Lower leg skin (tissue), 4 donors: ENCODE measurements at places on chromosomes 5 and 9.

GRCh38 chr5:152358861-152359568 lies 46.1 kb downstream of the NMUR2 start:
- no peak for DNase-seq

GRCh38 chr5:136021016-136021405 lies 7.8 kb upstream of the TGFBI start:
- no peak for DNase-seq

- DNase-seq: no peak
Observed at GRCh38 chr5:150694612-150695011, 6.2 kb downstream of the RBM22 start.

DNA sequence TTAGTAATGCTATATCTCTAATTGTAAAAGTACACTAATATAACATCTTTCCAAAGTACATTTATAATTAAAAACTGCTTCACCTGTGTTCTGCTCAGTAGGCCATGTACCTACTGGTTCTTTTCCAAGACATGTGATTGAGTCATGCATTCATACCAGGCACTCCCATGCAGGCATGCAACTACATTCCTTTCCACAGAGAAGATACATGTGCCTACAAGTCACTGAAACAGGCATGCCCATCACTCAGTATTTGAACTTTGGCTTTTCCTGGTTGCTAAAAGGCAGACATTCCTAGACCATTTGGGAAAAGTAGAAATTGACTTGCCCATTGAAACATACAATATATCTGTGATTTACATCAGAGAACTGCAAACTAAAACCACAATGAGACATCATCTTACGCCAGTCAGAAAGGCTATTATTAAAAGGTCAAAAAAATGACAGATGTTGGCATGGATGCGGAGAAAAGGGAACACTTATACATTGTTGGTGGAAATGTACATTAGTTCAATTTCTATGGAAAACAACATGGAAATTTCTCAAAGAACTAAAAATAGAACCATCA lies 148.3 kb upstream of the MOCS2 start:
- DNase-seq: no peak

GRCh38 chr9:136007934-136008692 lies 46.9 kb upstream of the UBAC1 start:
- no peak for DNase-seq

GRCh38 chr9:34475097-34475496 lies 16.5 kb downstream of the DNAI1 start:
- DNase-seq: peak; percentile 1

DNA sequence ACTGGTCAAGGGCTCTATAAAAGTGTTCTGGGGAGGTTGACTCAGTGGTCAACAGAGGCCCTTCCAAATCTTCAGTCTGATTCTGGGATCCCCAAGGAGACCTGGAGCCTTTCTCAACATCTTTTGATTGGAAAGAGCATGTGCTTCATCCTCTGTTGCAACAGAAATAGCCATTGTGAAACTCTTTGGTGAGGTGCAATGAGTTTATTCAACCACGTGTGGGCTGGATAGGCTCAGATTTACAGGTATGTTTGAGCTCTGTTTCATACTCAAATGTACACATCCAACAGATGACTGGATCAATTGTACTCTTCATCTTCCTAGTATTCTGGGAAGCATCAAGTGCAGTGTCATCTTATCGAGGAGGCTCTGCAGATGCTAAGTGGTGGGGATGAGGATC lies 60.5 kb downstream of the CTSL start:
- no peak for DNase-seq

DNA sequence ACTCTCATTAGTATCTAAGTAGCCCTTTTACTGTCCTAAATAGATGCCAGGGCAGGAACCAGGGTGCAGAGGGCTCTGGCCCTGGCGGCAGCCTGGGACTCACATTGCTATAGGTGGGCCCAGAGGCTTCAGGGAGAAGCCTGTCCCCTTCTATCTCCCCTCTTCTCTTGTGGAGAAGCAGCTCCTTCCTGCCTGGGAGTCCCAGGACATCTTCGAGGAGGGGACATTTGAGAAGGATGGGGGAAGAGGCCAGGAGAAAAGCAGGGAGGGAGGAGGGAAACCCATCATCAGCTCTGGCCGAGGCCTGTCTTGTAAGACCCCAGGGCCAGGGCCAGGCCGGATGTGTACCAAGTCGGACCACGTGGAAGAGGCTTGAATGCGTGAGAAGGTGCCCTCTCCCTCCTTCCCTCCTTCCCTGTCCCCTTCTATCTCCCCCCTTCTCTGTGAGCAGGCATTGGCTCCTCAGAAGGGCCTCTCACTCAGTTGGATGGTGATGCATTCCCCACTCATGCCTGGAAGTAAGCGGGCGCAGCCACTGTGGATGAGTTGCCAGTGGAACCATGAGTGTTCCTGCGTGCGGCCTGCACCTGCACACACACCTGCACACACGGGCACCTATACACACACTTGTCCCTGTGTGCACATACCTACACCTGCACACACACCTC lies 20.7 kb upstream of the LPCAT1 start:
- DNase-seq: no peak

- DNase-seq: peak; percentile 3
Observed at GRCh38 chr5:172527559-172527958, 73.2 kb upstream of the SH3PXD2B start.

DNA sequence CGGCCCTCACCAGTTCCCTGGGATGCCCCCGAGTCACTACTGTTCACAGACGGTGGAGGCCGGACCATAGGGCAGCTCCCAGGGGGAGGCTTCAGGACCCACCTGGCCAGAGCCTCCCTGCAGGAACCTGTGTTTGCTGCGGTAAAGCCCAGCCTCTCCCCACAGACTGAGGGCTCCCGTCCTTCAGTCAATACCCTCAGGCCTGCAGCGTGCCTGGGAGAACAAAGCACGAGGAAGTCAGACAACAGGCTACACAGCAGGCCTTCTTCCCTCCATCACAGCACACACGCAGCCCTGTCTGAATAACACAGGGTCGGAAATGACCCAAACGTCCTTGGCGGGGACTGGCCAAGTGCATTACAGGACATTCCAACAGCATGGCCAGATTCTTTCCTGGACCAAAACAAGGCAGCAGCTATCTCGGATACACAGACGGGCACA lies 34.4 kb downstream of the COL23A1 start:
- DNase-seq: no peak

GRCh38 chr5:56264417-56265025 lies 31.4 kb upstream of the ANKRD55 start:
- DNase-seq: no peak

GRCh38 chr9:14864309-14864708 lies 45.9 kb downstream of the FREM1 start:
- no peak for DNase-seq

- no peak for DNase-seq
Observed at GRCh38 chr5:150129454-150129812, 26.2 kb downstream of the PDGFRB start.

DNA sequence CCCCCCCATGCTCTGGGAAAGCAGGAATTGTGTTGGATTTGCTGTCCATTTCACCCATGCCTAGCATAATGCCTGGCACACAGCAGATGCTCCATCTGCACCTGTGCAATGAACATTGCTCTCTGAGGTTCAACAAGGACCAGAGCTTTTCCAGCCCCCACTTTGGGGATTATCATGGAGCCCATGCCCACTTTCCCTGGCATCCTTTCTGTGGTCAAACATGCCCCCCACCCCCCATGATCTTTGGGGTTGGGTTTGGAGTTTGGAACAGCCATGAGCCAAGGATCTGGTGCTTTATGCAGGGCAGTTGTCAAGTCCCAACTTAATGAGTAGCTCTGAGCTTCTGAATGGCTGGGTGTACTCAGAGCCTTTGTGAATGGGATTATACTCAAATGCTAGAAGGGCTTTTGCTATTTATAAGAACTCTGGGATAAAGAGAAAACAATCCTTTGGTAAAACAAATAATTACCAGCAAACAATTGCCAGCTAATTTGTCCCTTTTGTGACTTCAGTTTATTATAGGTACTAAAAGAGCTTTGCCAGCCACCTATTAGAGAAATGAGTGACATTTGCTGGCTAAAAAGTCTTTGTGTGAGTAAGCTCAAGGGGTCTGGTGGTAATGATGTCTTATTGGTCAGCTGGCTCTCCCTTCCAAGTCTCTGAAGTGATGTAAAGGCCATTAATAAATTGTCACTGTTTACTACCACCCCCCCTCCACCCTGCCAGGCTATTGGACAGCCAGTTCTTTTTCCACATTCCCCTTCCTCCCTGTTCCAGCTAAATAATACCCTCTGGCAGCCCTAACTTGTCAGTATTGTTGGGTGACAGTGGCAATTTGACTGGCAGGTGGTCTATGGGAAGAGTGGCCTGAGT lies 182.3 kb downstream of the MACROH2A1 start:
- DNase-seq: peak; percentile 8

DNA sequence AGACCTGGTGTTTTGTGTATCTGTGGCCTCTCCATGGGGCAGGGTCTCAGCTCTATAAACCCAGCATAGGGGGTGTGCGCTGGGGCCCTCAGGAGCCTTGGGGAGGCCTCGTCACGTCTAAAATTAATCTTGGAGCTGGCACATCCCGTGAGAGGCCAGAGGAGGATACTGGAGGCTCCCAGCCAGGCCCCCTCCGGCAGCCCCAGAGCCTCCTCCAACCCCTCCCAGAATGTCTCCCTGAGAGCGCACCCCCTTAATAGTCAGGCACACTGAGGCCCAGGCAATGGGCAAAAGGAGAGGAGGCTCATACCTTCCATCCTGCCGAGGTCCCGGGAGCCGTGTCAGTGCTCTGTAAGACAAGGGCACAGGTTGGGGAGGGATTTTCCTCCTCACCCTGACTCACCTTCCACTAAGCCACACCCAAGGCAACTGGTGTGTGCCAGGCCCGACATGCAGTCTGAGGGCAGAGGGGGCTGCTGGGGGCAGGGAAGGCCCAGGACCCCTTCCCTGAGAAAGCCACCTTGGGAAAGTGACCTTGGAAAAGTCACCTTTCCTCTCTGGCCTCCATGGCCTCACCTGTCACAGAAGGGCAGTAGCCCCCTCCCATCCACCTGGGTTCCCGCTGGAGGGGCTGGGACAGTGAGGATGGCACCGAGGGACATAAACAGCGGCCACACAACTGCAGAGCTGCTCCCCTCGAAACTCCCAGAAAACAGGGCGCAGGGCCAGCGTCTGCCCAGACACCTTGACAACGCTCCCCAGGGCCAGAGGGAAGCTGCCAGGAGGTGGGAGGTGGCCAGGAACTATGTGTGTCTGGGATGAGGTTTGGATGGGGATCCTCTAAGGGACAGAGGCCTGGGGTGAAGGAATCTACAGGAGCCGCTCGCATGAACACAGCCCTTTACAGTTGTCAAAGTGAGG lies 2.9 kb downstream of the AK1 start:
- no peak for DNase-seq

GRCh38 chr9:102479191-102479590 lies 515.9 kb upstream of the CYLC2 start:
- DNase-seq: no peak

DNA sequence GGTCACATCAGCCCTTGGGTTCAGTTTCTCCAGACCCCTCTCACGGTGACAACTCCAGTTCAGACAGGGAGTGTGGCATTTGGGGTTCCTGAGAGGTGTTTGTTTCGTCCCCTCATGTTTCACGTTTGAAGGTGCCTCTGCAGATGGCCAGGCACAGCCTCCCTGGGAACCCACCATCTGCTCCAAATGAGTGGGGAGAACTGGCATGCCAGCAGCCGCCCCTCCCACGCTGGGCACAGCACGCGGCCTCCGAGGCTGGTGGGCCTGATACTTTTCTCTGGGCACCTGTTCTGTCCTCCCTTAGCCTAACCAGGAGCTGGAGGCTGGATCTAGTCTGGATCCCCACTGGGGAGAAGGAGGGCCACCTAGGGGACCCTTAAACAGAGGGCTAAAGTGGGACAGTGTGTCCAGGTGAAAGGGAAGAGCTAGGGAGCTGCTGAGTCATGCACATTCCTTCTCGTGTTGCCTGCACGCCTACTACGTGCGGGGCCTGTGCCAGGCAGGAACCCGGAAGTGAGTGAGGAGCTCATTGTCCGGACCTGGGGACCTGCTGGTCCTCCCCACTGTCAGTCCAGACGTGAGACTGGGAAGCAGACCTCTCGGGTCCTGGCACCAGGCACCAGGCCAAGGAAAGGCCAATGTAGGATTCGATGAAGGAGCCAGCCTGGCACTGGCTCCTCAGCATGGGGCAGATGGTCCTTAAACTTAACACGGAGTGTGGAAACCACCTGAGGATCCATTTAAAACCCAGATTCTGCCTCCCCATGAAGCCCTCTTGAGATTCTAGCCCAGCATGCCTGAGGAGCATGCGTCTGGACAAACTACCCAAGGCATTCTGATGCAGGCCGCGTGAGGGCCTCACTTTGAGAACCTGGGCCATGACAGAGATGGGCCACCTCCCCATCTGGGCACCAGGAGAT lies 11.7 kb downstream of the DNM1 start:
- no peak for DNase-seq

DNA sequence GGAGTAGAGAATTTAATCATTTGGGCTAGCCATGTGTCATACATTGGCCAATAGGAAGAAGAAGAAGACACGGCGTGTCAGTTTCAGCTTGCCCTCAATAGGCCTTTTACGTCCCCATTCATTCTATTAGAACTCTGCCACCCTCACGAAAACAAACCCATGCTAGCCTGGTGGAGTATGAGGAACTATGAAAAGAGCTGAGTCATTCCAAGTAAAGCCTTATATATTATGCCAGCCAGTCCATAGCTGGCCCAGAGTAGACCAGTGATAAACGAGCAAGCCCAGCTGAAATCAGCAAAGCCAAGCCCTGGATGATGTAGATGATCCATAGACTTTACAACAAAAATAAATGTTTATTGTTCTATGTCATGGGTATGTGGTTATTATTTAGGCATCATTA lies 895.1 kb downstream of the TLE1 start:
- no peak for DNase-seq

- no peak for DNase-seq
Observed at GRCh38 chr9:31304576-31304975, 1079.9 kb upstream of the ACO1 start.

GRCh38 chr5:150574818-150575547 lies 65.5 kb upstream of the SYNPO start:
- DNase-seq: no peak
